Progenitor cell of endocrine pancreas (in vitro differentiated cells): ENCODE measurements at places on chromosomes 3 and 15. TPM values are rescaled to one million over a fixed set of nuclear protein-coding genes. Genes with fewer than 3 reads are reported as not detected.

GRCh38 chr15:44075535-44075934 is 119.5 kb downstream of the FRMD5 start:
- H3K4me3 ChIP-seq: no peak overlapping the region
- no peaks in the 10 kb centered on the region for H3K36me3 ChIP-seq
- no peaks in the 10 kb centered on the region for H3K4me1 ChIP-seq

DNA sequence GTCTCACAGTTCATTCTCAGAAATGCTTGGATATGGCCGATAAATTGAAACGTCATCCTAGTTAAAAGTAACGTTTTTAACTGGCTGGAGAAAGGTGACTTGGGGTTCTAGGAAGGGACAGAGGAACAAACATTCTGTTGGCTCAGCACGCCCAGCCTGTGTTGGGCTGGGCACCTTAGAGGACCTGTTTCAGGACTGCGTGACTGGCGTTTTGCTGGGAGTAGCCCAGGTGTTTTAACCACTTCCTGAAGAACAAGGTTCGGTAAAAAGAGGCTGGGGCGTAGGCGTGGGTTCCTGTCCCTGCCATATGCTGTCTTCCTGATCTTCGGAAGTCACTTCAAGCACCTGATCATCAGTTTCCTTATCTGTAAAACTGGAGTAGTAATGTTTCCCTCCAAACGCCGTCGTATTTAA is 1.1 kb upstream of the TLNRD1 start:
- peaks cover 11% of the 10 kb centered on the region for H3K4me1 ChIP-seq
- H3K36me3 ChIP-seq: peaks cover 8% of the 10 kb centered on the region
- no peak for DNase-seq
- H3K27me3 ChIP-seq: no peaks in the 10 kb centered on the region

- H3K36me3 ChIP-seq: peaks cover 1% of the 10 kb centered on the region
- H3K4me3 ChIP-seq: no peak overlapping the region
- H3K4me1 ChIP-seq: no peaks in the 10 kb centered on the region
- H3K27me3 ChIP-seq: no peaks in the 10 kb centered on the region
These were observed 148.5 kb upstream of the NAALADL2 start for GRCh38 chr3:174710612-174711011.

GRCh38 chr3:190108804-190109203 is 11.9 kb downstream of the P3H2 start:
- no peak overlapping the region for H3K4me3 ChIP-seq
- H3K27ac ChIP-seq: no peak overlapping the region
- H3K4me1 ChIP-seq: no peaks in the 10 kb centered on the region
- peaks cover 14% of the 10 kb centered on the region for H3K27me3 ChIP-seq
- no peak for DNase-seq
- no peaks in the 10 kb centered on the region for H3K36me3 ChIP-seq

DNA sequence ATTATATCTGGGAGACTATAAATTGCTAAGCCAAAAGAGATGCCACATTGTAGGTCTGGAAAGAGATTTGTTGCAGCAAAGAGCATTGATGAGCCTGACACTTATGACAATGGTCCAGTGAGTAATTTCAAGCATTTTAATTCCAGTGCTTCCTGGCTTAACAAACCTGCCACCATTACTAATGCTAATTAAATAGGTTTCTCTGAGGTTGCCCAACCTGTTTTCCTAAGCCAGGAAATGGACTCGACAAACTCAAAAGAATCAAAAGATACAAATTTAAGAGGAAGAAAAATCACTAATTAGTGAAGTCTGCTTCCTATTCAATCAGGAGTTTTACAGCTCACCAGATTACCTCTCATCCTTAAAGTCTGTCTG is 36.7 kb upstream of the CTDSPL start:
- H3K27me3 ChIP-seq: no peaks in the 10 kb centered on the region
- peaks cover 2% of the 10 kb centered on the region for H3K36me3 ChIP-seq
- no peak overlapping the region for H3K27ac ChIP-seq
- no peak for DNase-seq
- H3K4me1 ChIP-seq: peaks cover 9% of the 10 kb centered on the region

- H3K4me1 ChIP-seq: peaks cover 11% of the 10 kb centered on the region
- no peak overlapping the region for H3K27ac ChIP-seq
- H3K36me3 ChIP-seq: no peaks in the 10 kb centered on the region
- H3K27me3 ChIP-seq: no peaks in the 10 kb centered on the region
- no peak for DNase-seq
These were observed 109.5 kb downstream of the THRB start for GRCh38 chr3:24385012-24385615.

DNA sequence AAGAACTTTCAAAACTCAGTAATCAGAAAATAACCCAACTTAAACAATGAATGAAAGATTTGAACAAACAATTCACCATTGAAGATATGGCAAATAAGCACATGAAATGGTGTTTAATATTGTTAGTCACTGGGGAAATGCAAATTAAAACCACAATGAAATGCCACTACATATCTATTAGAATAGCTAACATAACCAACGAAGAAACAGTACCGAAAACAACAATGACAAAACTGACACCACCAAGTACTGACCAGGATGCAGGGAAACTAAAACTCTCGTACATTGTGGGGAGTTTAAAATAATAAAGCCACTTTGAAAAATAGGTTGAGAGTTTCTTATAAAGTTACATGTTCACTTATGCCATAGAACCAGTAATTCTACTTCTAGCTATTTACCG is 69.1 kb downstream of the KBTBD8 start:
- no peak for DNase-seq
- no peaks in the 10 kb centered on the region for H3K36me3 ChIP-seq
- no peak overlapping the region for H3K4me3 ChIP-seq
- H3K27ac ChIP-seq: no peak overlapping the region
- no peaks in the 10 kb centered on the region for H3K27me3 ChIP-seq
- no peaks in the 10 kb centered on the region for H3K4me1 ChIP-seq

MINAR1 gene
- total RNA-seq: 1.8 and 1.9 TPM in 2 replicates
